HCT116 (cell line): ENCODE measurements at places on chromosomes 16 and 17. TPM values are rescaled to one million over a fixed set of nuclear protein-coding genes. Genes with fewer than 3 reads are reported as not detected.

- no peak for DNase-seq
Observed at GRCh38 chr17:81150377-81151077, 14.8 kb upstream of the PVALEF start.

DNA sequence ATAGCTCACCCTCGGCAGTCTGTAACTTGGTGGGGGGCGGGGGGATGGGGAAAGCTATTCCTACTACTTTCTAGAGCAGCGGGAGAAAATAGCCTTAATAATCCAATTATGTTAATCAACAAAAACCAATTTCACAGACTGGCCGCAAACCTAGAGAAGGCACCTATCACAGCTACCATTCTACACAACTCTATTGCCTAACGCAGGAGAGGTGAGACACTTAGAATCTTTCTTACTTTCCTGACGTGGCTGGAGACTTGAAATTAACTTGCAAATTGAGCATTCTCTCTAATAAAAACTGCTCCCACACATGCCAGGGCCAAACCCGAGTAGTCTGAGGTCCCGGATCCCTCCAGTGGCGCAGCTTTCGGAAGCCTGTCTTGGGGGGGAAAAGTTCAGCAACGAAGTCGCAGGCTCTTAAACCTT, 794 bp downstream of the SMG6 start:
- DNase-seq = no peak

DNA sequence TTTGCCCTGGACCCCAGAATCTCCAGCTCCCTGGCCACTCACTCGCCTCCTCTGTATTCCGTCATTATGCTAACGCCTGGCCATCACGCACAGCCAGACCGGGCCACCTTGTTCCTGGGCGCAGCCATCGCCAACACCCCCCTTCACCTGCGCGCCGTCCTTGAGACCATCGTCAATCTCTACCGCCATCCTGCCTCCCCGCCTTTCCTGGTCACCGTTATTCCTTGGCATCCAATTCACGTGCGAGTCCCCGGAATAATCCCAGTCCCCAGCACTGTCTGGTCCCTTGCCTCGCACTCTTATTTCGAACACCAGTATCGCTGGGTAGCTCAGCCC, 541 bp downstream of the VKORC1 start:
- no peak for DNase-seq

GRCh38 chr16:48103591-48103990, 52.2 kb downstream of the ABCC12 start:
- no peak for DNase-seq

DNA sequence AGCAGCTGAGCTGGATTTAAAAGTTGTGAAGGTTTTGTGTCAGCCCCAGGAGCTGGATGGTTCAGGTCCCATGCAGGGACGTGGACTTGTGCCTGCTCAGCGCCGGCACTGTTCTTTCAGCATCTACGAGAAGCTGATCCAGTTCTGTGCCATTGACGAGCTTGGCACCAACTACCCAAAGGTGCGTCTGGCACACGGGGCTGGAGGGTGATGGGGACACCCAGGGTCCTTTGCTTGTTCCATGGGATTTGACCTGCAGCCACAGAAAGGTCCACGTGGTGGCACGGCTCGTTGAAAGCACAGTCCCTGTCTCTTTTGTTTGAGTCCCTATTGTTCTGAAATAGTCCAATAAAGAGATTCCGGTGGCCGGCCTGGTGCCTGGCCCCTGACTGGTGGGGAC, 18.1 kb upstream of the ITGB4 start:
- DNase-seq = no peak

- DNase-seq = no peak
Observed at GRCh38 chr16:12587646-12588277, 215.9 kb downstream of the CPPED1 start.

The SNN gene
- total RNA-seq = 12.2 TPM

The FSCN2 gene
- total RNA-seq = 10.1 TPM
